ENCODE measurements at places on chromosomes 5 and 9.

- DNase-seq = no peak
These were observed 720.2 kb upstream of the TYRP1 start for GRCh38 chr9:11973011-11973410.

DNA sequence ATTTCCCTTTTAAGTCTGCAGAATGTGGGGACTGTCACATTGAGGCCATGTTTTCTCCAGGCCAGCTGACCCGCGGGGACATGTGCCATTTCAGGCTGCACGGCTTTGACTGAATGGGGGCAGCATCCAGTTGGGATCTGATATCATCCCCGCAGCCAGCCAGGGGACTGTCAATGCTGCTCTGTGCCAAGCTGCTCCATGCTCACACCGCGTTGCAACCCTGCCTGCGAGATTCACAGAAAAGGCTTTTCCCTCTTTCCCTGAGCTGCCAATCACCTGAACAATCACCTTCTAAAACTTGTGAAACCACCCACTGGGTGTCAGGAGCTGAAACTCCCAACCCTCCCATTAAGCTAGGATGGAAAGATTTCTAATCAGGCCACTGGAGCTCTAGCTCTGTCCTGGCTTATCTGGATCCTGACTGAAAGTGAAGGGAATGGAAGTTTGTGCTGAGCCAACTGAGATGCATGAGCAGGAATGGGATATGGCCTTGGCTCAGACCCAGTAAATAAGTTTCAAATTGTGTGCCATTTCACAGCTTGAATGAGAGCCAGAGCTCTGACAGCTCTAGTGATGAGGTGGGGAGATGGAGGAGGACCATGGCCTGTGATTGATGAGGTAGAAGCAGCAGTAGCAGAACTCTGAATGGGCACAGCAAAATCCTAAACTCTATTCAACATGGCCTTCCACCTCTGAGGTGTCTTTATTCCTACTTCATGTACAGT is 34.5 kb upstream of the ZNF366 start:
- DNase-seq = no peak

DNA sequence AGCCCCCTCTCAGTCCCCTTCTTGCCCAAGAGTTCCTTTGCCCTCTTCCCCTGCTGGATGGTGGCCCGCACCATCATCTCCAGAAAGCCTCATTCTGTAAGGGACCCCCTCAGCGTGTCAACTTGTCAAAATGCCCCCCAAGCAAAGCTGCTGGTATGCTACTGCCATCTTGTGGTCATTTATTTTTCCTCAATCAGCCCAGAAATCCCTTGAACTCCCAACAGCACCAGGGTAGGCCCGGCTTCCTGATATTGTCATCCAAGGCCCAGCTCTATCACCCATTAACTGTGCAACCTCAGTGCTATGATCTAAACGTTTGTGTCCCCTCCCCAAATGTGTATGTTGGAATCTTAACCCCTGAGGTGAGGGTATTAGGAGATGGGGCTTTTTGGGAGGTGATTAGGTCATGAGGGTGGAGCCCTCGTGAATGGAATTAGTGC is 53.2 kb upstream of the FBXW11 start:
- DNase-seq = no peak

GRCh38 chr5:66788556-66788955 is 192.4 kb downstream of the MAST4 start:
- no peak for DNase-seq

- no peak for DNase-seq
These were observed 22.7 kb upstream of the SH3RF2 start for GRCh38 chr5:145913701-145914100.

- no peak for DNase-seq
These were observed 55.3 kb upstream of the SLCO6A1 start for GRCh38 chr5:102554082-102554481.

DNA sequence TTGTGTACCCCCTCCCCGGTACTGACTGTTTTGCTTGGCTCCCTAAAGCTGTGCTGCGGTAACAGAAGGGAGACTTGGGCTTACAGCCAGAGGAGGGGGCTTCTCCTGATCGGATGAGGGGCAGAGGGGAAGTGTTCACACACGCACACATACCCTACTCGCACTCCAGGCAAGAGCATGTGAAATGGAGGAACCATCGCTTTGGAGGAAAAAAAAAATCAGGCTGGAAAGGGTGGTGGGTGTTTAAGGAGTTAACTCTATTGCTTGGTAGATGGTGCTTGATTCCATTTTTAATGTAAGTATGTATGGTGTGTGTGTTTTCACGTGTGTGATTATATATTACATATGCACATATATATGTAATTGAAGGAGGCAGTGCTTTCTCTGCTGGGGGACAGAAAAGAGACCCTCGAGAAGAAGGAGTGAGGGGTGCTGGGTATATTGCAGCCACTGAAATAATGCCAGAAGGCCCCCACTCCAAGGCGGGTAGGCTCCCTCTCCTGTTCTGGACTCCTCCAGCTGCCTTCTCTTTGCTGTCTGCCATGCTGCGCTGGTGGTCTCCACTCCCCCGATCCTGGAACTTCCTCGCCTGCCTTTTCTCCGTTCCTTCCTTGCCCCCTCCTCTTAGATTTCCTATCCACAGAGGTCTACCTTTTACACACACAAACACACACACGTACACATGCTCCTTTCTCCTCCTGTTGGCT is 721 bp downstream of the GRIA1 start:
- DNase-seq = no peak

DNA sequence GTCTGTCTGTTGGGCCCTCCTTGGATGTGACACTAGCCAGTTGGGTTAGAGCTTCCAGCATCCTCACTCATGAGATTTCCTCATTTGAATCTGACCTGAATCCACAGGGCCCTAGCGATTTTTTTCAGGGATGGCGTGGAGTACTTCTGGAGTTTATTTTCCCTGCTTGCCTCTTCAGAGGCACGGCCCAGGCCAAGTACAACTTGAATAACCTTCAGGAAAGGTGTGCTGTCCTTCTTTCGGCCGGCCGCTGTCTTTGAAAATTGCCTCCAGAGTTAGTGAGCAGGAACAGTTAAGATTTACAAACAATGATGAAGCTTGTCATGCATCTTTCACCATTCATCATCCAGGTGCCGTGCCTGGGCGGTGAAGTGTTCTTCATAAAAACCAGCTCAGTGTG is 49.5 kb upstream of the DMRT3 start:
- no peak for DNase-seq

GRCh38 chr5:55231029-55231918 is 2.1 kb downstream of the CCNO start:
- peak; percentile 20 for DNase-seq

DNA sequence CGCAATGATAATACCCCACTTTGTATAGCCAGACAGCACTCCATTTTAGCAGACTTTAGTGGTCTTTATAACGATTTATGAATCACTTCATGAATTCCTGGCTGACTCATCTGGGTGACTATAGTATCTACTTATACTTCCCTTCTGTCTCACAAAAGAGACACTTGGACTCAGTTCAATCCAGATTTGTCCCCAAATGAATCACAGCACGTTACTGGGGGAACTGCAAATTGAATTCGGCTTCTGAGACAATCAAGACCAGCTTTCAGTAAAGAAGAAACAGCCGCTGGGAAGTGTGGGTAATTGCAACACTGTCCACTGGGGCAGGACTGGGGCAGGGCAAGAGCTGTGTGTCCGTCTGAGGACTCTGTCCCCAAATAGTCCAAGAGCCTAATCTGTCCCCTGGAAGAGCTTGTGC is 337.3 kb upstream of the RFX3 start:
- DNase-seq = no peak

DNA sequence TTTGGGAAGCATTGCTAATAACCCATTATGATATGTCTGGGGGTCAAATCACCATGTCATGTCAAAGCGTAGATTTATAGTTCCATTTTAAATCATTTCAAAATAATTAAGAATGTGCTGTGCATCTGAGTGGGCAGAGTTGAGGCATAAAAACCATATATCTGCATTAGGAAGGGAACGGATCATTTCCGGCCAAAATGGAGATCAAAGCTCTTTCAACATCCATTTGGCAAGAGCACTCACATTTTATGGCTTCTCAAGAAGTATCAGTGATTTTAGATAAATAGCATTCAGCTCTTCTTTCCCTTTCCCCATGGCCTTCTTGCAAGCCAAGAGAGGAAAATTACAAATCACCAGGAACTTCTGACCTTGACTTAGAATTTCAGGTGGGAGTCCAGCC is 89.9 kb downstream of the HSPA4 start:
- DNase-seq = no peak

GRCh38 chr5:176542596-176543427 is 5.6 kb upstream of the RNF44 start:
- DNase-seq = peak; percentile 37

DNA sequence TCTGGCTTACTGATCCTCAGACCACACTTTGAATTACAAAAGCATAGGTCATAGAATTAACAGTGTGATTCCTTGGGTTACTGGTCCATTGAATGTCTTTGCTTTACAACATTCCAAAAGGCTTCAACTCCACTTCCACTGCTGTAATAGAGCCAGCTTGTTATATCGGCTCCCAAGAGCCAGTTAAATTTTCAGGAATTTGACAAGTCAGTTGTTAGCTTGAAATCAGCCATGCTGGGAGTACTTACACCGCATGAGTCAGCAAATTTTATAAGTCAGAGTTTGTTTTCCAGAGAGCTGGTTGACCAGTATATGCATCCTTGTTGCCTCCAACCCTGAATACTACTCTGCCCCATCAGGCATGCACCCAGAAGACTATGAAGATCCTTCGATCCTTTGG is 73.1 kb downstream of the FOXB2 start:
- no peak for DNase-seq

DNA sequence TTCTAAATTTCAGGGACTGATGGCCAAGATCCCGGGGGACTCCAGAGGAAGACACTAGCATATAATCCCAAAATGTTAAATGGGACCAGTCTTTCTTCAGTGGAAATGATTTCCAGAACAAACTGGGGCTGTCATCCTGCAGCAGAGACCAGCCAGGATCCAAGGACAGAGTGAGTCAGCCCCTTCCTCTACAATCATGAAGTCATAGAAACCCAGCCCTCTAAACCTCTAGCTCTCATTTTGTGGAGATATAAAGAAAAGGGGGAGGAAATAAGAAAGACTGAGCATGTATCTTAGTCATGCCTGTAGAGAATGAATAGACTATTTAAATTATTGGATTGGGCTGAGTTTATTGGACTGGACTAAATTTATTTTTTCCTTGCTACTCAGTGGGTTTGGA is 318.3 kb downstream of the AGTPBP1 start:
- no peak for DNase-seq

- DNase-seq = no peak
These were observed 316.4 kb downstream of the NR3C1 start for GRCh38 chr5:143086908-143087637.

DNA sequence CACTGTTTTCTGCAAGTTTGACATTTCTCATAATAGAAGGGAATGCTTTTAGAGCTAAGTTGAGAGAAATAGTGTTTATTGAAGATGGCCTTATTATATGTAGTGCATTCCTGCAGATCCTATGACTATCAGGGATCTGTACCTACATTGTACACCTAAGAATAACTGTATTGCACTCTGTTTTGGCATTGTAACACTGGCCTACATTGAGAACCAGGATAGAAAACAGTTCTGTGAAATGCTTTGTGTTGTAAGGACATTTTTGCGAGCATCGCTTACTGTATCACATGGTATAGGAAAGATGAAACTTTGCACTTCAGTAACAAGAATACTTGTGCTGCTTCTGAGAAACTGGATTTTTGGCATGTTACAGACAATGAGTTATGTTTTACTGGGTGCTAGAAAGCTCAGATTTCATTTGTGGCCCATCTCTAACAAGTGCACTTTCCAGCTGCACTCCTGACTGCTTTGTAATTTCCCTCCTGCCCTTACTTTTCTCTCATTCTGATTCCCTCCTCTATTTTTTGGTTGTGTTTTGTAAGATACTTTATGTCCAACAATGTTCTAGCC is 30.6 kb downstream of the C9orf85 start:
- DNase-seq = no peak

DNA sequence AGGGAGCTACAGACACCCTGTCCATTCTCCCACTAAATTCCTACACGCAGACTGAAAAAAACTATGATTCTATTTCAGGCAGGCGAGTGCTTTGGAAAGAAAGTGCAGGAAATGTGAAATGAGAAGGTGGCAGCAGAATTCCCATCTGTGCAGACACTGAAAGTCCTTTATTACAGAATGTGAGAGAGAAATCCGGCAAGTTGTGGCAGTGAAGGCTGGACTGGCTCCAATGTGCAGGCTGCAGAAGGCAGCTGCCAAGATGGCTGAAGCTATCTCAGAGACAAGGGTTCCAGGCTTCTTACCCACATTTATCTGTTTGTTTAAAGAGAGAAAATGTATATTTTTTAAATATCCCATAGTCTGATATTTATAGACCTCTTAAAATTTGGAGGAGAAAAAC is 161.8 kb upstream of the VLDLR start:
- DNase-seq = no peak

GRCh38 chr5:180601591-180602480 is 10.5 kb upstream of the SCGB3A1 start:
- no peak for DNase-seq

DNA sequence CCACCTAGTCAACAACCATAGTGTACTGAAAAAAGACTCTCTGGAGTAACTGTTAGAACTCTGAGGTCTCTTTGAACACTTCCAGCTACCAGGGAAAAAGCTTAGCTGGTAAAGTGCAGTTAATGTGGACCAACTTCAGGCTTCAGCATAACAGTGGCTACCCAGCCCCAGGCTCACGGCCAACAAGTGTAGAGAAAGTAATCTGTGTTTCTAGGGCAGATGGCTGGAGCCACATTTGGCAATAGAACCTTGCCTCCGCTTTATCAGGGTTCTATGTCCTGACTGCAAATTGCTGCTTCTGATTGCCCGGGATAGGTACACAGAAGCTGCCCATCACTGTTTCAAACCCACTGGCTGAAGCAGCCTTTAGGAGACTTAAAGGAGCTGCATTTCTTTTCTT is 76.0 kb upstream of the SIMC1 start:
- no peak for DNase-seq

DNA sequence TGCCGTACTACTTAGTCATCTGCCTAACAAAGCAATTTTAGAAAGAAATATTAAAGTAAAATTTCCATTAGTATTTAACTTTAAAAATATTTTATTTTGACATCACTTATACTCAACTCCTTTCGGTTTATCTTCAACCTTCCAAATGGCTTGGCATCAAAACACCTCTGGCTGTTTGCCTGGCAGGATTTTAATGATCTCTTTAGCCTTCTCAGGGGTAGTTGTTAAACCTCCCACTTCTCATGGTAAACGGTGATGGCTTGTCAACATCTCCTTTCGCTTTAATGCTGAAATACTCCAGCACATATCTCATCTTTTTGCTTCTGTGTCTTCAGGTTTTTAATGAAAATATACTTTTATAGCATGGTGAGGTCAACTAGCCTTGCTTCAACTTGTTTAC is 747.1 kb downstream of the CETN3 start:
- no peak for DNase-seq

- DNase-seq = no peak
These were observed 8.8 kb downstream of the BARHL1 start for GRCh38 chr9:132591244-132591643.

DNA sequence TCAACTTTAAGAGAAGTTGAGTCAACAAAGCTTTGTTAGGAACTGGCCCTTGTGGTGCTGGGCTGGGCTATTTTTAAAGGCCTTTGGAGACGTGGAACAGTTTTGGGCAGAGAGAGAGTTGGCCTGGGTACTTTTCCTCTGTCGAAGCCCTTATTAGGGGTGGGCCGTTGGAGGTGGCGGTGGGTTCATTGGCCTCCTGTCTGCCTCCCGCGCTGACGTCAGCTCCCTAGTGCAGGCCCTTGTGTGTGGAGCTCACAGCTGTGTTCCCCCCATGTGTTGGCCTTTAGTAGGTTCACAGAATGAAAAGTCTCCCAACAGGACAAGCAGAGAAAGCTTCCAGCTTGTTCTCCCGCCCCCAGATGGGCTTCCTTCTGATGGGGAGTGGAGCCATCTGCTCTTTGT is 2.7 kb downstream of the NCS1 start:
- no peak for DNase-seq

GRCh38 chr5:75337366-75338021 is 474 bp downstream of the HMGCR start:
- DNase-seq = no peak

Data from activated gamma-delta T cell (primary cell).